ENCODE measurements at places on chromosomes 7 and 10.

- DNase-seq = peak; percentile 55
These were observed 4.0 kb downstream of the GPR15LG start for GRCh38 chr10:84177541-84178141.

- DNase-seq = no peak
These were observed 513.9 kb downstream of the GALNT17 start for GRCh38 chr7:71645836-71646235.

GRCh38 chr10:114481055-114481454 lies 76.8 kb upstream of the AFAP1L2 start:
- no peak for DNase-seq

GRCh38 chr7:122487131-122487530 lies 182.6 kb upstream of the FEZF1 start:
- DNase-seq = no peak

DNA sequence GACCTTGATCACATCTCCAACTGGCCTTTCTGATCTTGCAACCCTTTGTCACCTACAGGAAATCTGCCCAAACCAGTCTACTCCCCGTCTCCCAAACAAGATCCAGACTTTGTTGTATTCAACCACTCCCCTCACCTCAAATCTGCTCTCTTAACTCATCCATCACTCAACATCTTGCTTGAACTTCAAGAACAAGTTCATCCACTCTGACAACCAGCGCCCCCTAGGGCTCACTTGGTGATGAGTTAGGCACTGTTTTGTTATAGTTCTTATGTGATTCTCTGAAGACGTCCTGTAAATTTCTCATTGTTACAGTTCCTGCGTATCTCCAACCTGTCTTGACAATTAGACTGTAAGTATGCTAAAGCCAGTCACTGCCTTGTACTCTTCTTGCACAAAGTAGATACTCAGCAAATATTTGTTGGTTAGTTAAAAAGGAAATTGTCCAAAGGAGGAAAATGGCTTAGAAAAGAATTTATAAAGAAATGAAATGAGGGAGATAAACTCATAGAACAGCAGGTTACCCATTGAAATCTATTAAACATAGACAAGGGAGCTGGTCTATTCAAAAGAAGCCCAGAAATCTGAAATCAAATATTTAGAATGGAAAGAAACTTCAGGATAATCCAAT lies 5.3 kb downstream of the FRMD4A start:
- peak; percentile 24 for DNase-seq

DNA sequence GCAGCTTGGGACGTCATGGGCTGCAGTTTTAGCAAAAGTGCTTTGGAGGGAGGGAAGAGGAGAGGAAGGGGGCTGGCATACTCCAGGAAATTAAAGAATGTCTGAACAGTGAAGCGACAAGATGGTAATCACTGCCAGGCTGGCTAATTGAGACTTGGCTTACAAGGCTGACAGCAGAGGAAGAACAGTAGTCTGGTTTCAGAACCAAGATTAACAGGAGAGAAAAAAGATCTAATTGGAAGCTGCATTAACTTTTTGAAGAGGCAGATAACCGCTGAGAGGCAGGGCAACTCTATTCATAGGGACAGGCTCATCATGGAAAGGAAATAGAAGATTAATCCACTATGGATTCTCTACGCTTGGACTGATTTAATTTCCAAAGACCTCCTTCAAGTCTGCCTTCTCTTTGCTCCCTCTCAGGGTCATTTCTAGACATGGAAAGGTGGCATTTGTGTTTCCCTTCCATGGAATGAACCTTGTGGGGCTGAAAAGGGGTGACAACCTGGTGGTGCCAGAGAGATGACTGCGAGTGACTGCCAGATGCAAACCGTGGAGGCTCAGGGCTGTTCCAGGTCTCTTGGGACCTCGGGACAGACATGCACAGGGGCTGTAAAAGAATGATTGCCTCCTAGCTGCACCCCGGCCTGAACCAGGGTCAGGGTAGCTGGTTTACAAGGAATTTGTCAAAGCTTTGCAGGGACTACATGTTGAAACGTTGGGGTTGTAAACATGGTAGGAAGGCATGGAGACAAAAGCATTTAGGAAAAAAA lies 210.2 kb upstream of the NPY start:
- no peak for DNase-seq

DNA sequence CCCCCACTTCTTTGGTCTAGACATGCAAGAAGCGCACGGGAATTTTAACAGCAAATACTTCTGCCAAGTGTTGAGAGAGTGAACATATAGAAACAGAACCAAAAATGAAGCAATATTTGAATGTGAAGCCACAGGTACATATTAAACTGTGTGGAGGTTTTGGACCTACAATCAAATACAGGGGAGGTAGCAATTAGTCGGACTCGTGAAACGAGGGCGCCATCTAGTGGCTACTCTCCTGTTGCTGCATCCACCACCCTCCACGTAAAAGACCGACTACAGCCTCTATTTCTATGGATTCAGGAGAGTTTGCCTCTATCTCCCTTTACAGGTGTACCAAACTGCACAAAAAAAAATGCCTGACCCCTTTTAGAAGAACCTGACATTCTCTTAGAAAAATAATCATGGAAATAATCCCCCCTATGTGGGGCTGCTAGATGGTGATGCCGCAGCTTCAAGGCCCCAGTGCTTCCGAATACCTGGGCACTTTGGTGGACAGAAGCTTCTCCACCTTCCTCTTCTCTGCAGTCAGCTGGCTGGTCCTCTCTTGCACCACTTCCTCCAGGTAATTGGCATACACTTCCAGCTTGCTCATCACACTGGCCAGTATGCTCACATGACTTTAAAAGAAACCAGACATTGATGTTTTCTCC lies 31.7 kb downstream of the TECTB start:
- DNase-seq = peak; percentile 43

- DNase-seq = no peak
These were observed 78.6 kb downstream of the HDAC9 start for GRCh38 chr7:18574235-18574540.

- no peak for DNase-seq
These were observed 57.3 kb downstream of the MAPK8 start for GRCh38 chr10:48363617-48364355.

GRCh38 chr7:84110400-84110799 lies 84.2 kb downstream of the SEMA3A start:
- DNase-seq = no peak

Measured in CD8-positive, alpha-beta T cell (primary cell).